Activated CD8-positive, alpha-beta T cell treated with anti-CD3 and anti-CD28 coated beads, Interleukin-2, amount 10 ng/mL, durations not matched to agents 7 days and 5 days (primary cell): ENCODE measurements at places on chromosomes 6 and 20.

- no peak for DNase-seq
Measured at GRCh38 chr6:135522965-135523692, 25.6 kb upstream of the AHI1 start.

GRCh38 chr6:100194535-100194934, 200.5 kb upstream of the MCHR2 start:
- DNase-seq = no peak

- DNase-seq = no peak
Measured at GRCh38 chr6:158033077-158033750, 51.6 kb downstream of the SYNJ2 start.

- DNase-seq = no peak
Measured at GRCh38 chr6:151057061-151057460, 182.7 kb upstream of the AKAP12 start.

DNA sequence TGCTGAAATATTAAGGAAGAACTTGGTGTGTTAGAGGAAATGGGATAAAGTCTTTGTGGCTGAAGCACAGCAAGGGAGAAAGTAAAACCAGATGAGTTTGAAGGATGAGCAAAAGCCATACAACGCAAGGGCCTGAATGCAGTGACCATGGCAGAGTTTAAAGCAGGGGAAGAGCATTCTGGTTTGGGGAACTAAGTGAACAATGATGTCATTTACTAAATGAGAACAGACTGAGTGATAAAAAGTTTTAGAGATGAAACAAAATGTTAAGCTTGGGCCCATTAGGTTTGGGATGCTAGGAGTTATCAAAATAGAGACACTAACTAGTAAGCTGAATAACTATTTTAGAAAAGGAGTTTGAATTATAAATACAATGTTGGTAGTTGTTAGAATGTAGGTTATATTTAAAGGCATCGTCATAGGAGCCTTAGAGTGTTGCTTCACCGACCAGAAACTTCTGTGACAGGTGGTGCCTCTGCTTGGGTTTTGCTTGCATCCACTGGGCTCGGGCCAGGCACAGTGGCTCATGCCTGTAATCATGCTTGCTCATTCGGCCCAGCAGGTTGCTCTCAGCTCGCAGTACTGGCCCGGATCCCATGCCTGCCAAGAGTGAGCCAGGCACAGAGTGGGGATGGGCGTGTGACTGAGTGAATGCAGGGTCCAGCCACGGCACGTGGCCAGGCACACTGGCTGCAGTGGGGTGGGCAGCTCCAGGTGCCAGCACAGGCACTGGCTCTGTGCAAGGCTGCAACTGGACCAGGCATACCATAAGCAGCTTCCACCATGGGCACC, 37.4 kb upstream of the OPRM1 start:
- no peak for DNase-seq

DNA sequence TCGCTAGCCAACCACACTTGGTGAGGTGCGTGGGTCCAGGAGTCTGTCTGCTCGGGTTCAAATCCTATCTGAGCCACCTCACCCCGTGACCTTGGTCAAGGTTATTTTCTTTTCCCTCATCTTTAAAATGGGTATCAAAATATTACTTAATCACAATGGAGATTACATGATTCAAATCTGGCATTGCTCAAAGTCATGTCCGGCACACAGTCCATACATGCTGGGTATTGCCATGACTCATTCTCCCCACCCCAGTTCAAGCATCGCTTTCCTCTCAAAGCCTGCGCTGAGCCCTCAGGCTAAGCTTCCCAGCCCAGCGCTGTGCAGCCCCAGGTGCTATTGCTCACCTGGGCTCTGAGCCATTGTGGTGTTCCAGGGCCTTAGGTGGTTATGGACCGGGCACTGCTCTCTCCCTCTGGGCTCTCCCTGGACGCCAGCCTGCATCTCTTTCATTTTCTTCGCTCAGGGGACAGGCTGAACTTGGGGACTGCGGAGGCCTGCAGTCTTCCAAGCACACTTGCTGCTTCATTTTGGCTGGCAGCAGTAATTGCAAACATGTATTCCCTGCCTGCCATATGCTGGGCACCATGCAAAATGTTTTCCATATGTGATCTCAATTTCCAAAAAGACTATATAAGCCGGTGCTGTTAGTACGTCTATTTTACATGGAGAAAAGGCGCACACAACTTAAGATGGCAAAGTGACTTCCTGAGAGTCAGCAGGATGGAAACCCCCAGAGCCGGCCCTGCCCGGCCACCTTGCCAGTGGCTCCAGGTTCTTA, 27.3 kb downstream of the WRNIP1 start:
- DNase-seq = no peak

GRCh38 chr20:52722926-52723688, 249.1 kb upstream of the TSHZ2 start:
- DNase-seq = no peak

- peak; percentile 17 for DNase-seq
Measured at GRCh38 chr20:24695529-24696225, 226.2 kb downstream of the SYNDIG1 start.

DNA sequence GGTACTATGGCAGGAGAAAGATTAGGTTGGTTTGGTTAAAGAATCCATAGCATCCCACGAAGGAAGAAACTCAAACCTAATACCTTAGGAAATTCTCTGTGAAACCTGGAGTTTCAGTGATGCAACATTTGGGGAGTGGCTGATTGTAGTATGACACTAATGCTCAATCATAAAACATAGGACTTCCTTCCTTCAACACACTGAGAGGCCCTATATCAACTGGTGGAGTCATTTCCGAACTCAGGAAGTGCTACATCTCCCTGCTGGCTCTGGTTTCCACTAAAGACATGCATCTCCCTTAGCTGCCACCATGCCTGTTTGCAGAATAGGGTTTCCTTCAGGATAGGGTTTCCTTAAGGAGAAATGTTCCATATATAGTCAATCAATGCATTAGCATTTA, 5.2 kb upstream of the MANEA start:
- DNase-seq = no peak

DNA sequence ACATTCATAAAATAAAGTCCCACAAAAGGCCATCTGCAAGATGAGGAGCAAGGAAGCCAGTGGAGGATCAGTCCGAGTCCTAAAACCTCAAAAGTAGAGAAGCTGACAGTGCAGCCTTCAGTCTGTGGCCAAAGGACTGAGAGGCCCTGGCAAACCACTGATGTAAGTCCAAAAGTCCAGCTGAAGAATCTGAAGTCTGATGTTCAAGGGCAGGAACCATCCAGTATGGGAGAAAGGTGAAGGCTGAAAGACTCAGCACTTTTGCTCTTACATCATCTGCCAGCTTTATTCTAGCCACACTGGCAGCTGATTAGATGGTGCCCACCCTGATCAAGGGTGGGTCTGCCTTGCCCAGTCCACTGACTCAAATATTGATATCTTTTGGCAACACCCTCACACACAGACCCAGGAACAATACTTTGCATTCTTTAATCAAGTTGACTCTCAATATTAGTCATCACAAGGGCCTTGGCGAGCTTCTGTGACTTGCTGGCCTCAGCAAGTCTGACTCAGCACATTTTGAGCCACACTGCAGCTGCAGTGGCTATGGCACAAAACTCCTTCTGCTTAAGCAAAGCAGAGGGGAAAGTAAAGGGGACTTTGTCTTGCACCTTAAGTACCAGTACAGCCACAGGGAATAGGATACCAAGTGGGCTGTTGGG, 1370.3 kb upstream of the CITED2 start:
- DNase-seq = no peak

GRCh38 chr20:41440882-41441281, 74.3 kb upstream of the EMILIN3 start:
- DNase-seq = no peak

DNA sequence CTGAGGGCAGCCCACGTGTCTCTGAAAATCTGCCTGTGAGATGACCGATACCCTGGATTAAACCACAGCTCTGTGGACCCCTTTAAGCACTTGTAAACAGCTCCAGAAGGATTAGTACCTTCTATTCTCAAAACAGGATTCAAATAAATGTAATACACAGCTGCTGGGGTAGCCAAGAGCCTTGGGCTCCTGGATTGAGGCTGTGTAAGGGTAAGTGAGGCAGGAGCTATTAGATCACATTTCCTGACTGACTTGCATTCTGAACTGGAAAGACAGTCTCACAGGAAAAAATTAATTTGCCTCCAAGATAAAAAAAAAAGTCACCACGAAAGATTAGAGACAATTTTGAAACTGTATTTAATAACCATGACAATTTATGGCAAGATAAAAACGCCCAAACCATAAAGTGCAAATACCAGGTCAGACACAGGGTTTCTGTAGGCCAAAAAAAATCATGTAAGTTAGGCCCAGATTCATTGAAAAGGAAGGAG, 78.0 kb downstream of the TRMT11 start:
- DNase-seq = no peak

DNA sequence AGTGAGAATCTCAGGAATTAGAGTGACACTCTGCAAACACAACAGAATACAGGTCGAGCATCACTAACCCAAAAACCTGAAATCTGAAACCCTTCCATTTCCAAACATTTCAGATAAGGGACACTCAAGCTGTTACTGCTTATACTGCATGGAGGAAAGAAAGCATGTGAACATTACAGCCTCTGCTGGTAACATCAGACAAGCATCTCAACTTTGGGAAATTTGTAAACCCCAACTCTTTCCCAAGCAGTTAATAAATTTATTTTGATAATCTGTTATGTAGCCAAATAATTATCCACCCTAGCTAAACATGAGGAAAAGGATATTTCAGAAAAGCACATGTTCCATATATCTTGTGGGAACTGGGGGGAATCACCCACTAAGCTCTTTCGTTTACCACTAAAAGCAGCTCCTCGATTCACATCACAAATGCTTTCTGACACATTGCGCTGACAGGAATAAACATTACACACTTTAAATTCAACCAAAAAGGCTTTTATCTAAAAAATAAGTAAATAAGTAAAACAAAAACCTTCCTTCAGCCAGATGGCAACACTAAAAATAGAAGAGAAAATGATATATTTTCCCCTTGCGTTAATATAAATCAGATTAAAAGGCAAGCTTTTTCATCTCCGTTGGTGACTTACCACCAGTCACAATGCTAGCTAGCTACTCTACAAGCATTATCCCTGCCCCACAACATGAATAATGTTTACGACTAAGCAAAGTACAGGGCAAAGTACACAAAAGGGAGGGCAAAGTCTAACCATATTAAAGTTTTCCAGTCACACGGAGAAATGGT, 120.8 kb downstream of the MAP7 start:
- no peak for DNase-seq

- no peak for DNase-seq
Measured at GRCh38 chr6:159691963-159692287, 1.1 kb downstream of the SOD2 start.

DNA sequence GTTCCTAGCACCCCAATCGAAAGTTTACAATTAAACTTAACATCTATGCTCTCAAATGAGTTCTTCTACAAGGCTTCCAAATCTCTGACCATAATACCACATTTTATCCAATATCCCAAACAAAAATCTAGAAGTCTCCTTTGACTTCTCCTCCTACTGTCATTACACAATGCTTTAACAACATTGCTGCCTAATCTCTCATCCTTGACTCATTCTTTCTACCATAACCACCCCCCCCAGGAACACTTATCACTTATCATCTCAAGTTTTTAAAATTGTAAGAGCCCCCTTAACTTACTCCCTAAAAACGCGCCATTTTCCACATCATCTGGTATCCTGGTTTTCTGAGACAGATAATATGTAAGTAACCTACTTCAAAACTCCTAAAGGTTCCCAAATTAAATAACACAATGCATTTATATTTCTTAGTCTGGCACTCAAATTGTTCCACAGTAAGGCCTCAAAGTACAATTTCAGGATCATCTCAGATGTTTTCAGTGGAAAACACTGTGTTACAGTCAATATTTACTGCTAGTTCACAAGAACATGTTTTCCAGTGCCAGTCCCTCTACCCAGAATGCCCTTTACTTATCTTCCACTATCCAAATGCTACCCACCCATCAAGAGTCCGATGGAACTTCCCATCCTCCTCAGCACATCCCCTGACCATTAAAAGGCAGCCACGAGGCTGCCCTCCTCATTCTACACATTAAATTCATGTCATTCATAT, 308.2 kb upstream of the THEMIS start:
- DNase-seq = no peak

GRCh38 chr20:51528263-51529027, 14.1 kb downstream of the NFATC2 start:
- DNase-seq = peak; percentile 47

- DNase-seq = no peak
Measured at GRCh38 chr6:151695156-151695555, 112.3 kb upstream of the ESR1 start.

- DNase-seq = no peak
Measured at GRCh38 chr6:170596426-170596825, 12.0 kb upstream of the PDCD2 start.

DNA sequence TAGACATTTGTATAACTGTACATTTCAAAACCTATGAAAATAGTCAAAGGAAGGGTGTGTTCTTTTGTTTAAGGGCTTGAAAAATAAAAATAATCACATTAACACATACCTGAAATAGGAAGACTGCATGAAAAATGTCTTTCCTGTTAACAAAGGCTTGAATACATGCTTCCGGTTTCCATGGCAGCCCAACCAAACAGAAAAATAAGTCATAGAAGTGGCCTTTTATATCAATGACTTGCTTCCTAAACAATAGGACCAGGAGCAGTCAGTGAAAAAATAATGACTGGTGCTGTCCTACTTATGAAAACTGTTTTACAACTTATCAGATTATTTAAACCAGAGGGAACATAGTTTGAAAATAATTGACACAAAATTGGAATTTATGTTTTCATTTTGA, 412.6 kb upstream of the PLCB4 start:
- no peak for DNase-seq

DNA sequence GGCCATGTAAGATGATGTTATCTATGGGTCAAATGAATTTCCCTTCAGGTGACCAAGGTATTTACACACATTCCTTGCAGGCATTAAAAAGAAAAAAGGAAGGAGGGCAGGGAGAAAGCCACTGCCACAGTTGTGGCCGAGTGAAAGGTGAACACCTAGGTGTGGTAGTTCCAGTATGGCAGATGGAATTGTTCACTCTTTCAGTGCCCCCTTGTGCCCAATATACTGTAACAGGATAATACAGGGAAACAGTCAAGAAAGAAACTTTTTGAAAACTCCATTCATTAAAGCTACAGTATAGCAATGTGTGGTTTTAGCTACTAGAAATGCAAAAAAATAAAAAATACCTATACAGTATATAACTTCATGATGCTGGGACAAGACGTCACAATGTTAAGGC, 52.1 kb downstream of the BMP2 start:
- DNase-seq = no peak

GRCh38 chr6:83707829-83708545, 914 bp downstream of the SNAP91 start:
- no peak for DNase-seq

- DNase-seq = no peak
Measured at GRCh38 chr20:19786311-19786710, 28.3 kb downstream of the RIN2 start.

DNA sequence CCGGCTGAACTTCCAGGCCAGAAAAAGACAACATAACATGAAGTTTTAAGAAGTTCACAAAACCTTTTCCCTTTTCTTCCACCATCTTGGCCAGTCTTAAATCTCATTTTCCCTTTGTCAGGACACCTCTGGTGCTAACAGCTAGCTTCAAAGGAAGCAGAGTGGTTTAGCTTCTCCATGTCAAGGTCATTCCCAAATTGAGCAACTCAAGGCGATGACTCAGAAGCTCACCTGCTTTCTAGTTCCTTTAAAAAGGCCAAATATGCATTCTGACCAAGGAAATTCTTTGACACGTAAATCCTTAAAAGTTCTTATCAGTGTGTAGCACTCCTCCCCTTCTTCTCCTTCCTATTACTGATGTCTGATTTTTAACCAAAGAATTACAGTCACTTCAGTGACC, 69.6 kb upstream of the VGLL2 start:
- DNase-seq = no peak

- no peak for DNase-seq
Measured at GRCh38 chr6:19530188-19530587, 307.0 kb upstream of the ID4 start.
